ENCODE measurements at places on chromosomes 1 and 21. TPM values are rescaled to one million over a fixed set of nuclear protein-coding genes. Genes with fewer than 3 reads are reported as not detected.

DNA sequence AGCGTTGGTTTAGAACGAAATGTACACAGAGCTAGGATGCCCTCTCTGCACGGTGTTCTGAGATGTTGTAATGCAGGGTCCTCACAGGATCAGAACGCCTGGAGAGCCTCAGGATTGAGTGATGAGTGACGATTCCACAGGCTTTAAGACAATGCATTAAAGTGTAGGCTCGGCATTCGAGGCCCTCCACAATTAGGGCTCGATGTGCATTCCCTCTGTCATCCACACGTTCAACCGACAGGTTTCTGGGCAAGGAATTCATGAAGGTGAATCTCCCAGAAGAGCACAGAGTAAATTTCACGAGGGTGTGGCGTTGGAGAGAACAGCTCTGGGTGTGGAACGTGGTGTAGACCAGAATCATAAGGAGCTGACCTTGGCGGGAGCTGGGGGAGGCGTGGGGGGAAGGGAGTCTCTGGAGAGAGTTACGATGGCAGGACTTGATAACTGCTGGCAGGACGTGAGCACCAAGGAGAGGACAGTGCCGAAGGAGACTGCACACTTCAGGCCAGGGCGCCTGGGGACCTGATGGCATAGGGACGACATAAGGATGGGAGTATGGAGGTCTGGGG is 51.0 kb upstream of the EFHD2 start:
- DNase-seq: no peak
- H3K27ac ChIP-seq: no peak overlapping the region
- no peaks in the 10 kb centered on the region for H3K4me1 ChIP-seq
- H3K36me3 ChIP-seq: no peaks in the 10 kb centered on the region

DNA sequence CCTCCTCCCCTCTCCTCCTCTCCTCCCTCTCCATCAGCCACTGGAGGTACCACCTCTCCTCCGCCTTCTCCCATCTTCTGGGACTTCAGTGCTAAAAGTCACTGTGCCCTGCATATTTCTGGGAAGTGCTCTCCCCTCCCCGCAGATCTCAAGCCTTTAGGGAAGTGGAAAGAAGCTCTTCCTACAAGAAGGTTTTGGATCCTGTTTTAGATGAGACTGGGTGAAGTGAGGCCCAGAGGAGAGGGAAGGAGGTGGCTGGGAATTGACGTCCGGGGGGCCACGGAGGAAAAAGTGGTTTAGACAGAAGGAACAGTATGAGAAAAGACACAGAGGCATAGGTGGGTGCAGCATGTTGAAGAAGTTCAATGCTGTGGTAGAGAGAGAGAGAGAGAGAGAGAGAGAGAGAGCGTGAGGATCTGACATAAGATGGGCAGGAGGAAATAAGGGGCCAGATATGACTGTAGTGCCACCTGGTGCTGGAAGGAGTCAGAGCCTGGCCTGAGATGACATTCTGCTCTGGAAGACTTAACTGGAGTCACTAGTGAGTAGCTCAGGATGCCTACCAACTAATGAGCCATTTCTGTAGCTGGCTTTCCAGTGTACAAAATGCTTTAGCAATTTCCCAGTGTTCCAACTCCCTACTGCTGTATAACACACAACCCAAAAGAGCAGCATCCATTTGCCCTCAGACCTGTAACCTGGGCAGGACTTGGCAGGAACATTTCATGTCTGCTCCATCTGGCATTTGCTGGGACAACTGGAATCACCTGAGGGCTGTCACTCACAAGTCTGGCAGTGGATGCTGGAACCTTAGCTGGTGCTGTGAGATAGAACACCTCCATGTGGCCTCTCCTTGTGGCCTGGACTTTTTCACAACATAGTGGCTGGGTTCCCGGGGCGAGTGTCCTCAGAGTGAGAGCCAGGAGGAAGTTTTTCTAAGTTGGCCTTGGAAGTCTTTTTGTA is 16.6 kb upstream of the ZSCAN20 start:
- no peaks in the 10 kb centered on the region for H3K36me3 ChIP-seq
- H3K4me3 ChIP-seq: no peak overlapping the region
- no peak overlapping the region for H3K27ac ChIP-seq
- no peaks in the 10 kb centered on the region for H3K27me3 ChIP-seq

EPHX1 gene
- 144 TPM for total RNA-seq

DNA sequence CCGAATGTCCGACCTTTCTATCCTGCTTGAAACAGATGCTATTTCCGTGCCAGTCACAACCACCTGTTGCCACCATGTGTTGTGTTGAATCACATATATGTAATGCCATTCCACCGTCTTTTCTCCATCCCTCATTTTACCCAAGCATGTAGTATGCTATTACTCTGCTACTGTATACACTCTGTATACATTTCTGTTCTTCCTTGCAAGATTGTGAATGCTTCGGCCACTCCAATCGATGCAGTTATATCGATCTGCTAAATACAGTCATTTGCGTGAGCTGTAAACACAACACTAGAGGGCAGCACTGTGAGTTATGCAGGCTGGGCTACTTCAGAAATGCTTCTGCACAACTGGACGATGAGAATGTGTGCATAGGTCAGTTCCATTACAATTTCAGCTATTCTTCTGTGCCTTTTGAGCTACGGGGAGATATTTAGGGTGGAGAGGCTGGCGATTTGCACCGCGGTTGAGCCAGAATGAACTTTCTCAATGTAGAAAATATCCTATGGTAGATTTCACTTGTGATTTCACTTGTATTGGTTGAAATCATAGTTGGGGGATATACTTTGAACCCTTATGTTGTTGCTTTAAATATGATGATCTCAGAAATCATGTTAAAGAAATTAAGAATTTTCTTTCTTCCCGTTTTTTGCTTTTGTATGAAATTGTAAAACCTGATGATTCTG is 289.8 kb downstream of the NTNG1 start:
- H3K4me3 ChIP-seq: no peak overlapping the region
- H3K27ac ChIP-seq: no peak overlapping the region
- DNase-seq: no peak
- H3K36me3 ChIP-seq: no peaks in the 10 kb centered on the region
- H3K4me1 ChIP-seq: no peaks in the 10 kb centered on the region
- H3K27me3 ChIP-seq: no peaks in the 10 kb centered on the region

SPRR5 gene
- total RNA-seq: not detected

GRCh38 chr1:76294482-76295194 is 220.1 kb downstream of the ST6GALNAC3 start:
- no peaks in the 10 kb centered on the region for H3K36me3 ChIP-seq
- H3K4me1 ChIP-seq: no peaks in the 10 kb centered on the region
- DNase-seq: no peak
- H3K27ac ChIP-seq: no peak overlapping the region

DNA sequence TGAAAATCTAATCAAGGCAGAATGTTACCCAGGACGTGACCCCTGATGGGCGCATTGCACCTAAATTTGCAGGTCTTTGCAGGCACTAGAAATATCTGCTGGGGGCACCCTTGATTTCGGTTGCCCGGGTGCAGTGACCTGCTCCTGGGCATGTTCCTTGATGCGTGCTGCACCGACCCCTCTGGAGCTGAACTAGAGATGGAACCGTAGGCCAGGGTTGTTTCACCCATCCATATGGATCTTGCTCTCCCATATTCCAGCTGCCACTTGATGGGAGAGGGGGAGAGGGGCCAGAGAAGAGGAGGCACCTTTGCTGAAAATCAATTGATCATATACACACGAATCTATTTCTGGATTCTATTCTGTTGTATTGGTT is 8.4 kb upstream of the COL18A1 start:
- H3K36me3 ChIP-seq: no peaks in the 10 kb centered on the region
- H3K27ac ChIP-seq: no peak overlapping the region
- DNase-seq: no peak
- H3K4me1 ChIP-seq: no peaks in the 10 kb centered on the region
- no peak overlapping the region for H3K4me3 ChIP-seq

DNA sequence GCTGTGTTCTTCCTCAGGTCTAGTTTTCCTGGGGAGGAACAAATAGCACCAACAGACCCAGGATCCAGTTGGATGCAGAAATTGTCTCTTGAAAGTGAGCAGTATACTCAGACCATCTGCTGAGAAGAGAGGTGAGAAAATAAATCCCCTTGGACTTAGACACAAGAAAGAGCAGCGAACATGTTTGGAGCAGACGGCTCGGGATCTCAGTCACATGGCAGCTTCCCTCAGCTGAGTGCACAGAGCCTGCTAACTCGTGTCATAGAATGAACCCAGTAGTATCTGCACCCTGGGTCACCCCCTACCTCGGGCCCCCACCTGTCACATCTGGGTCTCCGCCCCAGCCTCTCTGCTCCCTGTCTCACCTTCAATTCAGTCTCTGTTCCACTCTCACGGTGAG is 115.6 kb downstream of the CCDC185 start:
- DNase-seq: no peak
- H3K27me3 ChIP-seq: no peaks in the 10 kb centered on the region
- H3K36me3 ChIP-seq: no peaks in the 10 kb centered on the region
- H3K4me1 ChIP-seq: peaks cover 6% of the 10 kb centered on the region
- H3K4me3 ChIP-seq: no peak overlapping the region

DNA sequence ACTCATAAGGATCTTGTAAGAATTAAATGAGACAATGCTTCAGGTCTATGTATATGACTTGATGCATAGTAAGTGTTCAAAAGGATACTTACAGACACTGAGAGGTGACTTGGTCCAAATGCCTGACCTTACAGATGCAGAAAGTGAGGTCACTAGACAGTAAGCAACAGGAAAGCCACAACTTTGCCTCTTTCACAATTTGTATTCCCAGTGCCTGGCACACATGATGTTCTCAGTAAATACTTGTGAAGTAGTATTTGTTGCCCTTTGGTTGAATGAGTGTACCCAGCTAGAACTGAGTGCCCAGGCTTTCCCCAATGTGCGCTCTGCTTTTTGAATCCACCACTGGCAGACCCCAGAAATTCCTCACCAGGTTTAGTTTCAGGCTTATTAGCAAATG is 105.1 kb downstream of the BEND5 start:
- no peak for DNase-seq
- H3K4me3 ChIP-seq: no peak overlapping the region
- H3K36me3 ChIP-seq: no peaks in the 10 kb centered on the region
- no peaks in the 10 kb centered on the region for H3K27me3 ChIP-seq
- no peak overlapping the region for H3K27ac ChIP-seq

Measured in upper lobe of left lung (tissue), 6 donors.